Bronchial smooth muscle cell (primary cell): ENCODE measurements at places on chromosomes 13 and 19. TPM values are rescaled to one million over a fixed set of nuclear protein-coding genes. Genes with fewer than 3 reads are reported as not detected.

GSX1 gene
- total RNA-seq: not detected in 2 replicates

IL4I1 gene
- total RNA-seq: 0.47 and 0.52 TPM in 2 replicates

ERICH4 gene
- not detected in 2 replicates for total RNA-seq

ZNF730 gene
- 0.52 and 0.63 TPM in 2 replicates for total RNA-seq

ZNF442 gene
- total RNA-seq: 3.8 and 4.3 TPM in 2 replicates
